ENCODE measurements at places on chromosomes 3 and 15.

GRCh38 chr3:82030916-82031315 lies 269.5 kb upstream of the GBE1 start:
- no peak for DNase-seq

- no peak for DNase-seq
These were observed 6.5 kb upstream of the USP3 start for GRCh38 chr15:63497642-63498467.

DNA sequence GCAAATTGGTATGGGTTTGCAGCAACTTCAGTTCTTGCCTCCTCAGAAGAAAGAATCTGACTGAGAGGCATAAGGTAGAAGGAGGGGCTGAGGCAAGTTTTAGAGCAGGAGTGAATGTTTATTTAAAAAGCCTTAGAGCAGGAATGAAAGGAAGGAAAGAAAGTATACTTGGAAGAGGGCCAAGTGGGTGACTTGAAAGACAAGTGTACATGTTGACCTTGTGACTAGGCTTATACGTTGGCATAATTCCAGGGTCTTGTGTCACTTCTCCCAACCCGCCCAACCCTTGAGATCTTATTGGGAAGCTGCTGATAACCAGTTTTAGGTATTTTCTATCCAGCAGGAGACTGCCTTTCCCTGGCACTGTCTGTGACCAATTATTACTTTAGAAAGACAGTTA lies 436.9 kb upstream of the ZNF717 start:
- no peak for DNase-seq

DNA sequence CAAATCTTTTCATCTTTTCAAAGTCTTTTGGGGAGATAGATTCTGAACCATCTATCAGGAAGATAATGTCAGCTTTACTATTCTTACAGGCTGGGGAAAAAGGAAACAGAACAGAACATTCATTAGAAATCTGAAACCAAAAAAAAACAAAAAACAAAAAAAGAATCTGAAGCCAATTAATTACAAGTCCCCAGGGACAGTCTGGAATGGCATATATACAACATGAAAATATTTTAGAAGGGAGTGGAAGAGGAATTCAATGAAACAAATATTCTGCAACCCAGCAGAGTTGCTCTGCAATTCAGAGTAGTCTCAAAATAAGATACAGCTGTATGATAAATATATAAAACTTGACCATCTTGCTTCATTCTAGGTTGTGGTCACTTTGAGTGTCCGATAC lies 41.7 kb upstream of the CAPN7 start:
- no peak for DNase-seq

GRCh38 chr3:36178018-36178417 lies 202.3 kb upstream of the STAC start:
- no peak for DNase-seq

DNA sequence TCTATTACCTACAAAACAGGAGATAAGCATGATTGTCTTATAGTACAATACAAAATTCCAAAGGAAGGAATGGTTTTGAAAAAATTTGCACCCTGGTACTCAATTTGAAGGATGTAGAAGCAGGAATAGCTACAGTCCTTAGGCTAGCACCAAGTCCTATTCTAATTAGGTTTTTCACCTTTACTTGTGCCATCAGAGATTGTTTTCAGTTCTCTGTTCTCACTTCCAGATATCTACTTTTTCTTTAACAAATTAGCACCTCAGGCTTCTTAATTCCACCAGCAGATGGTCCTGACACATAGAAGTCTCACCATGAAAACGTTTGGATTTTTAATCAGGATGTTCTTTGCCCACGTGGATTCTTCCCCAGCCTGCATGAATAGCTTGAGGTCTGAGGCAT lies 43.8 kb downstream of the IL5RA start:
- no peak for DNase-seq

- no peak for DNase-seq
These were observed 75.4 kb downstream of the HERC2 start for GRCh38 chr15:28246605-28247004.

- no peak for DNase-seq
These were observed 7.1 kb downstream of the ECE2 start for GRCh38 chr3:184282941-184283340.

DNA sequence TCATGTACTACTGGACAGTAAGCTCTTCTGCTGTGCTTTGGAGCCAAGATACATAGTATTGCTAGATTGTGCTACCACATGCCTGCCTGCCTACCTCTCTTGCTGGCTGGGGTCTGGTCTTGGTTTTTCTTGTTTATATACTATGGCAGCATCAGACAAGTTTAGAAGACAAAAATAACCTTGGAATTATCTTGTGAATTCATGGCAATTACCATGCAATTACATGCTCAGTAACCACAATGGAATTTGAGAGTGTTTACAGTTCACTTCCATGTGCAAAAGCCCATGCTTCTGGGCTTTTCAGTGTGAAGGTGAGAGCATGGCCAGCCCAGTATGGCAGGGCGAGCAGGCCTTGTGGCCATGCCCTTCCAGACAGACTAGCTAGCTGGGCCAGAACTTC lies 48.0 kb upstream of the C15orf61 start:
- no peak for DNase-seq

GRCh38 chr15:87716422-87716821 lies 540.1 kb downstream of the NTRK3 start:
- no peak for DNase-seq

DNA sequence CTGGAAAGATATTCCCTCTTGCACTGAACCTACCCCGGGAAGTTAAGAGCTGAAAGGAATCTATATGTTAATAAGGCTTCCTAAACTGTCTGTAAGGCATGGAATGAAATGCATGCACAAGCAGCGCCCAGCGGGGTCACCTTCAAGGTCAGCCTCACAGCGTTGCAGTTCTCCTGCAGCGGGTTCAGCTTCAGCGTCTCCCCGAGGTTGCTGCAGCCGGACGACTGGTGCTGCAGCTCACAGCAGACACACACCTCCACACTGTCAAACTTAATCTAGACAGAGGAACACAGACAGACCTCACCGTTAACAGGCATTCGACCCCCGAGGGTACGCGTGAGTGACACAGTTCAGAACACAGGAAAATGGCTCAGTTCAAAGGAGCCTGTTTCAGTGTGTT lies 73.3 kb downstream of the NSMCE3 start:
- no peak for DNase-seq

- no peak for DNase-seq
These were observed 248.9 kb downstream of the TJP1 start for GRCh38 chr15:29573197-29573838.

- peak; percentile 66 for DNase-seq
These were observed at the start of gene CELSR3 for GRCh38 chr3:48662753-48663488. TSS of gene CELSR3 (minus strand) at chr3:48662886. CDS start at chr3:48662634, 252 bp downstream.

DNA sequence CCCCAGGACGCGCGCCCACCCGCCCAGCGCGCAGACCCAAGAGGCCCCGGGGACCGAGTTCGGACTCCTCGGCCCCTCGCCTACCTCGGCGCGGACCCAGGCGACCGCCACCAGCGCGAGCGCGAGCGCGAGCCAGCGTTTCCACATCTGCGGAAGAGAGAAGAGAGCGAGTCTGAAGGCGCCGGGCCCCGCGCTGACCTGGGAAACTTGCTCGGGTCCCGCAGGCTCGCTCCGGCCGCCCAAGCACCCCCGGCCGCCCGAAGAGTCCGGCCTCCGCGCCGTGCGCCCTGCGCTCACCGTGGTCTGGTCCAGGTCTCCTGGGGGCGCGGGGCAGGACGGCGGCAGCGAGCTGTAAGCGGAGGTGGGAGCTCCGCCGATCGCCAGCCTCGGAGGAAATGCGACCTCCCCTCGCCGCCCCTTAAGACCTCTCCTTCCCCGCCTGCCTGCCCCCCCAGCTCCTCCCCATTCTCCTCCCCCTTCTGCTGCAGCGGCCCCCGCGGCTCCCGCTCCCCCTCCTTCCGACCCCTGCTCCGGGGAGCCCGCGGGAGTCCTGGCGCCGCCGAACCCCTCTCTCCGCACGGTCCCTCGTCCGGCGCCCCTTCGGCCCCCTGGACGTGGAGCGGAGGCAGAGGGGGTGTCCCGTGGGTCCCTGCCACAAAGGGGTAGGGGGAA lies at the start of gene FSTL1:
FSTL1 (minus strand) TSS at position 393 of the 672 bp plus-strand sequence; CDS start at position 147, 246 bp downstream.
- DNase-seq = peak; percentile 27

DNA sequence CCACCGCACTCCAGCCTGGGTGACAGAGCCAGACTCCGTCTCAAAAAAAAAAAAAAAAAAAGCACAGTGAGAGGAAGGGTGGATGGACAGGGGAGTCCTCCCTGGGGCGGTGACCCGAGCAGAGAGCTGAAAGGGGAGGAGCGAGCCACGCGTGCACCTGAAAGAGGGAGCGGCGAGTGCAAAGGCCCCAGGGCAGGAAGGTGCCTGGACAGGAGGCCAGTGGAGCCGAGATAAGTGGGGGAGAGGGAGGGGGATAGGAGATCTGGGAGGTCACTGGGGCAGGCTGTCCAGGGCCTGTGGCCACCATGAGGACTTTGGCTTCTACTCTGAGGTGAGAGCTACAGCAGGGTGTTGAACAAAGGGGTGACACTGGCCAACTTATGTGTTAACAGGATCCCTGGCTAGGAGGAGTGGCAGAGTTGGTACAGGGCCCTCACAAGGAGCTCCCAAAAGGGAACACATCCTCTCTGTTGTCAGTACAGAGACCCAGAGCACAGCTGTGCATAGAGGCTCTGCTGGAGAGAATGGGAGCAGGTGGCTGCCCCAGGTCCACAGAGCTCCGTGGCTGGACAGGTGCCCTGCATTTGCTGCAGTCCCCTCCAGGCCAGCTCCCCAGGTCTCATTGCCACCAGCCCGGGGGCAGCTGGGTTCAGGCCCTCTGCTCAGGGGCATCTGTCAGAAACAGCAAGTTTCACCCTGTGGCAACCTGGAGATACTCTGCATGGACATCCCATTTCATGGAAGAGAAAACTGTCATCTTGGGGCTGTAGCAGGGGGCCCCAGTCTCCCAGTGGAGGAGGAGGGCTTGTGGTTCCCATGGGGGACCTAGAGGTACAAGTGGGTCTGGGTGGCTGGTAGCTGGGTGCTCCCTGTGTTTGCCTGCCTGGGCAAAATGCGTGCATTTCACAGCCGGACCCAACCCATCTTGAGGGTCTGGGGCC lies 28.5 kb downstream of the FBLN2 start:
- no peak for DNase-seq

GRCh38 chr15:48031973-48032372 lies 88.8 kb upstream of the SLC24A5 start:
- DNase-seq = no peak

GRCh38 chr3:32296251-32297204 lies 58.0 kb downstream of the CMTM8 start:
- DNase-seq = peak; percentile 63

GRCh38 chr3:146313031-146313745 lies 62.3 kb upstream of the PLSCR4 start:
- DNase-seq = no peak

DNA sequence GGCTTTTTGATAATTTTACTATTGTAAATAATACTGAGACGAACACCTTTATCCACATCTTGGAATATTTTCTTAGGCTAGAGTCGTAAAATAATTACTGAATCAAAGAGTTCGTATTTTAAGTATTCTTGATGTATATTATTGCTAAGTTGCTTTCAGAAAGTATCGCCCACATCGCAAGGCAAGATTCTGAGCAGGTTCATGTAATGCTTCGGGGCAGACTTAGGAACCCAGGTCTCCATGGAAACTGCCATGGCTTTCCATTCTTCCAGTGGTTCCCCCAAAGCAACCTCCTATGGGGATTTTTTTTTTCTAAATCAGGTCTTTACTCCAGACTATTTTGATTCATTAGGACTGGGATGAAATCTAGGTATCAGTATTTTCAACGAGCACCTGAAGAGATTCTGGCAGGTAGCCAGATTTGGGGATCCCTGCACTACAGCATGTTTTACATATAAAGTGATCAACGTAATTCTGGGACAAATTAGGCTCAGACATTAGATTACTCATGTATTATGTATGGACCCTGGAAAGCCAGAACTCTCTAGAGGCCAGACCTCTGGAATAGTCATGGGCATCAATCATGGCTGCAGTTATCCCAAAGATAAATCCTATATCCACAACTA lies 86.5 kb downstream of the B3GNT5 start:
- DNase-seq = no peak

DNA sequence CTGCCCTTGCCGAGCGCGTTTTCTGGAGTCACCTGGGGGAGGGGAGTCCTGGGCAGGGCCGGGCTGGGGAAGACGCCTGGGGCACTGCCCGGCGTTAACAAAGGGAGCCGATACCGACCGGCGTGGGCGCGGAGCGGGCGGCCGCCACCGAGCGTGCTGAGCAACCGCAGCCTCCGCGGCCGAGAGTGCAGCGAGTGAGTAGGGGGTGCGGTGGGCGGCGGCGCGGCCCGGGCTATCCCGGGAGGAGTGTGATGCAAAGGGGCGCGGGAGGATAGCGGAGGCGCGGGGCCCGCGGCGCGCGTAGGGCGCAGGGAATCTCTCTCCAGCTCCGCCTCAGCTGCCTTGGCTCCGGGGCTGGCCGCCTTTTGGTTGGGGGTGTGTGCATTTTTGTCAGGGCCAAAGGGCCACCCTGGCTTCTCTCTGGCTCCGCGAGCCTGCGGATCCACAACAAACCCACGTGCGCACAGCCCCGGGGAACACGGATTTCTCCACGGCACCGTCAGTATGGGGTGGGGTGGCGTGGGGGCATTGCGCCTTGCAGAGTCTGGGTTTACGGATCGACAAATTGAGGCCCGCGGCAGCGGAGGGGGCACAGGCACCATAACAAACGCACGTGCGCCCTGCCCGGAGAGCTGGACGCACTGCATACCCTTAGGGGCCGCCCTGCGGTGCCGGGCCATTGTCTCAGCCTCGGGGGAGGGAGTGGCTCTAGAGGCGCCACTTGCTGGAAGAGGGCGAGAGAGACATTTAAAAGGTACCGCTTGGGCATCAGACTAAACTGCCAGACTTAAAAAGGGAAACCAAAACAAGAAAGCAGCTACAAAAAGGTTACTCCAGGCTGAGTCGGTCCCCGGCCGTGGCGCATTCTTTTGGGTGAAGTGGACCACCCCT lies 560 bp downstream of the ST6GAL1 start:
- DNase-seq = no peak

DNA sequence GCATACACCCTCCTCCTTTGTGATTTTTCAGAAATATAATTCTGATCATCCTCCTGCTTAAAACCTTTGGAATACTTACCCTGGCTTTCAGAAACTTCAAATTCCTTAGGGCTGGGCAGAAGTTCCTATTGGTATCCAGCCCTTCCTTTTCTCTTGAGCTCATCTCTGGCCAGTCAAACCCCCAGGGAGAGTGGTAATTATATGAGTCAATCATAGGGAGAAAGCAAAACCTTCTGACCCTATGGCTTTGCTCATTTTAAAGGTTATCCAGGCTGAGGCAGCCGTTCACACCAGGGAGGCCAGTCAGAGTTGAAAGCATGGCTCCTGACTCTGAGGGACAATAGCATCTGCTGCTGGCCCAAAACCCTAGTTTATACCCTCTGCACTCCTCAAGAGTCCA lies 23.9 kb upstream of the CTNNB1 start:
- no peak for DNase-seq

- no peak for DNase-seq
These were observed 19.3 kb upstream of the NRROS start for GRCh38 chr3:196620161-196620604.
